Activated CD4-positive, alpha-beta T cell treated with anti-CD3 and anti-CD28 coated beads, Interleukin-10, Interleukin-2, amounts not matched to agents 100 ng/mL and 50 ng/mL, durations not matched to agents 16 hours and 8 hours (primary cell): ENCODE measurements at places on chromosomes 3 and 15.

GRCh38 chr3:120765830-120766493 lies 23.4 kb downstream of the GTF2E1 start:
- no peak for DNase-seq

- DNase-seq = no peak
Measured at GRCh38 chr15:77032647-77033416, 37.9 kb downstream of the PSTPIP1 start.

- DNase-seq = no peak
Measured at GRCh38 chr15:29849716-29850115, 27.4 kb upstream of the TJP1 start.

GRCh38 chr3:129020691-129021090 lies 19.6 kb downstream of the EFCC1 start:
- DNase-seq = no peak

DNA sequence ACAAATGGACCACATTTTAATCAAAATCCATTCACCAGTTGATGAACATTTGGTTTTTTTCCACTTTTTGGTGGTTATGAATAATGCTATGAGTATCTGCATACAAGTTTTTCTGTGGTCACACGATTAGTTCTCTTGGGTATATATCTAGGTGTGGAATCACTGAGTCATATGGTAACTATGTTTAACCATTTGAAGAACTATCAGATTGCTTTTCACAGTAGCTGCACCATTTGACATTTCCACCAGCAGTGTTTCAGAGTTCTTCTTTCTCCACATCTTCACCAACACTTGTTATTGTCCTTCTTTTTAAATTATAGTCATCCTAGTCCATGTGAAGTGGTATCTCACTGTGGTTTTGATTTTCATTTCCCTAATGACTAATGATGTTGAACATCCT lies 33.3 kb upstream of the ATG7 start:
- peak; percentile 91 for DNase-seq

GRCh38 chr3:66907136-66907535 lies 91.0 kb upstream of the KBTBD8 start:
- DNase-seq = no peak

GRCh38 chr3:78912687-78913086 lies 855.1 kb downstream of the ROBO1 start:
- DNase-seq = no peak

- DNase-seq = no peak
Measured at GRCh38 chr3:162970292-162970691, 1473.7 kb downstream of the OTOL1 start.

- no peak for DNase-seq
Measured at GRCh38 chr3:107456501-107456900, 66.3 kb upstream of the BBX start.

GRCh38 chr15:33915571-33916407 lies 52.5 kb upstream of the CHRM5 start:
- DNase-seq = no peak

- no peak for DNase-seq
Measured at GRCh38 chr3:110910346-110910955, 161.2 kb upstream of the NECTIN3 start.

DNA sequence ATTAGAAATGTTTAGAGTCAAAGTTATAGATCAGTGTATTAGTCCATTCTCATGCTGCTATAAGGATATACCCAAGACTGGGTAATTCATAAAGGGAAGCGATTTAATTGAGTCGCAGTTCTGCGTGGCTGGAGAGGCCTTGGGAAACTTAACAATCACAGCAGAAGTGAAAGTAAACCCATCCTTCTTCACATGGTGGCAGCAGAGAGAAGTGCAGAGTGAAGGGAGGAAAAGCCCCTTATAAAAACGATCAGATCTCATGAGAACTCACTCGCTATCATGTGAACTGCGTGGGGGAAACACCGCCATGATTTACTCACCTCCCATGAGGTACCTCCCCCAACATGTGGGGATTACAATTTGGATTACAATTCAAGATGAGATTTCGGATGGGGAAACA lies 871.5 kb downstream of the DIPK2A start:
- DNase-seq = no peak

- no peak for DNase-seq
Measured at GRCh38 chr15:41493902-41494189, 172 bp downstream of the ITPKA start.

GRCh38 chr3:48990636-48991469 lies 812 bp downstream of the P4HTM start:
- peak; percentile 56 for DNase-seq

DNA sequence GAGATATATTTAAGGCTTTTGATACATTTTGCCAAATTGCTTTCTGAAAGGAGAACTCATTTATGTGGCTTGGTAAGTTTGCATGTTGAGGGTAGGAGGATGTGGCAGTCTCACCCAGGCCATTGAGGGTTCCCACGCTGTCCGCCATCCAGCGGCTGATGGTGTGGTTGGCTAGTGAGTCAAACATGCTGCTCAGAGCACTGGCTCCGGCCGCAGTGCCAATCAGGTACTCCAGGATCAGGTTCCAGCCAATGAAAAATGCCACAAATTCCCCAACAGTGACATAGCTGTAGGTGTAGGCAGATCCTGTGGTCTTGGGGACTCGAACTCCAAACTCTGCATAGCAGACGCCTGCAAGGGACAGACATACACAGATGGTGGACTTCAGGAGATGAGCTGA lies 82.3 kb downstream of the CLDN11 start:
- DNase-seq = no peak

- no peak for DNase-seq
Measured at GRCh38 chr3:17840651-17841050, 98.2 kb upstream of the TBC1D5 start.

DNA sequence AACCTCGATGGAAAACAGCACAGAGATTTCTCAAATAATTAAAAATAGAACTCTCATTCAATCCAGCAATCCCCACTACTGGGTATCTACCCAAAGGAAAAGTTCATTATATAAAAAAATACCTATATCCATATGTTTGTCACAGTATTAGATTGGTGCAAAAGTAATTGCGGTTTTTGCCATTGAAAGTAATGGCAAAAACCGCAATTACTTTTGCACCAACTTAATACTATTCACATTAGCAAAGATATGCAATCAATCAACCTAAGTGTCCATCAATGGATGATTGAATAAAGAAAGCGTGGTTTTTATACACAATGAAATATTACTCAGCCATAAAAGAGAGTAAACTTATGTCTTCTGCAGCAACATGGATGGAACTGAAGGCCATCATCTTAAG lies 12.2 kb upstream of the CCDC54 start:
- DNase-seq = no peak

DNA sequence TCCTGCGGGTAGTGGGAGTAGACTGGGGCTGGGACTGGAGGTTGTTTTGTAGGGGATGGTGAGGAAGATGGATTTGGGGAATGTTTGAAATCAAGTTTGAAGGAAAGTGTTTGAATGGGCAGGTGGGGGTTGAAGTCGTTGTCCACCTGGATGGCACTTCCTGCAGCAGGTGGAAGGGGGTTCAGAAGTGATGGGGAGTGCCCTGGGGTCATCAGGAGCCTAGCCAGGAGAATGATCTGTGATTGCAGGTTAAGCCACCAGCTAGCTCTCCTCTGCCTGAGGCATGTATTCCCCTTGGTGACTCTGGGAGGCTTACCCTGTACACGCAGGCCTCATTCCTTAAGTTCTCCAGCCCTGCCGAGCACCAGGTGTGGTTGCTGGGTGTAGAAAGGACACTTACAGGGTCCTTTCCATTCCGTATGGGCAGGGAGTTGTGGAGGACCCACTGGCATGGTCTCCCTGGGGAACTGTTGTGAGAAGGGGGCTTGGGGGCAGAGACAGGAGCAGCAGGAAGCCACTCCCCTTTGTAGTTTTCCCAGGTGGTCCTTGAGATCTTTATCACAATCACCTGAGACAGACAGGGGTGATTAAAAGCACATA lies 19.9 kb upstream of the EXOG start:
- no peak for DNase-seq

- no peak for DNase-seq
Measured at GRCh38 chr3:89851974-89852621, 744.7 kb downstream of the EPHA3 start.

GRCh38 chr15:82832601-82833361 lies 23.4 kb downstream of the WHAMM start:
- peak; percentile 85 for DNase-seq

DNA sequence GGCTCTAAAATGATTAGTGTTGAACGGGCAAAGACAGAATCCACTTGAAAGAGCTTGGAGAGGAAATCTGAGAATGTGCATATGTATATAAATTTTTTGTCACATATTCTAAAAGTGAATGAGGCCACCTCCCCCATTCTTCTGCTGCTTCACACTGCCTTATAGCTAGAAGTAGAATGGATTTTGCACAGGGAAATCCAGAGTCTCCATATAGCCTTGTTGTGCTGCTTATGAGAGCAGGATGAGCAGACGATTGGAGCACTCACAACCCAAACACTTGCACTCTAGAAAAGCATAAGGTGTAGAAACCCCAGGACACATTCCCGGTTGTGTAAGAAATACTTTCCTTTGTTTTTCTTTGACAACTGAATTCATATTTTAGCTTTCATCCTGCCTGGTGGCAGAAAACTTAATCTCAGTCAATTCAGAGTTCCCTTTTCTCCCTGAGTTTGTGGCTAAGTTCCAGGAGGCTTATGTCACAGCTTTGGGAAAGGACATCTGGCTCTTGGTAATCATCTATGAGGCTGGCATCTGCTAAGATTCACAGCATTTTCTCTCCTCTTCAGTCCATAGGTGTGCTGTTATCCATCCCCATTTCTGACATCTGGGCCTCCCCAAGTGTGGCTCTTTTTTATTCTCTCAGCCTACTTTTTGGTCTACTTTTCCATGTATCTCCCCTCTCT lies 188.4 kb upstream of the PFN2 start:
- no peak for DNase-seq

GRCh38 chr3:108100906-108101660 lies 10.3 kb upstream of the CD47 start:
- peak; percentile 84 for DNase-seq

DNA sequence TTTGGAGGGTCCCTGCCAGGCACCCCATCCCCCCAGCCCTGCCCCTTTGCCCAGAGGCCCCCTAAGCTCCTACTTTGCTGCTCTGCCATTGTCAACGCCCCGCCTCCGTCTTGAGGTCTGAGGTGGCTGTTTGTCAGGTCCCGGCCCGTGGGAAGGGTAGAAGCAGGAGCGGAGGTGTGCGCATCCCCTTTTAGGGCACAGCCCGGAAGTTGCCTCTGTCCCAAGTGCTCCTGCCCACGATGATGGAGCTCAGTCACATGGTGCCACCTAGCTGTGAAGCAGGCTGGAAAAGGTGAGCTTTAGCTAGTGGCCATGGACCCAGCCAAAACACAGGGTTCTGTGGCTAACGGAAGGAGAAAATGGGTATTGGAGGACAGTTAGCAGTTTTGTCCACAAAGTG lies 28.5 kb upstream of the LCTL start:
- no peak for DNase-seq

DNA sequence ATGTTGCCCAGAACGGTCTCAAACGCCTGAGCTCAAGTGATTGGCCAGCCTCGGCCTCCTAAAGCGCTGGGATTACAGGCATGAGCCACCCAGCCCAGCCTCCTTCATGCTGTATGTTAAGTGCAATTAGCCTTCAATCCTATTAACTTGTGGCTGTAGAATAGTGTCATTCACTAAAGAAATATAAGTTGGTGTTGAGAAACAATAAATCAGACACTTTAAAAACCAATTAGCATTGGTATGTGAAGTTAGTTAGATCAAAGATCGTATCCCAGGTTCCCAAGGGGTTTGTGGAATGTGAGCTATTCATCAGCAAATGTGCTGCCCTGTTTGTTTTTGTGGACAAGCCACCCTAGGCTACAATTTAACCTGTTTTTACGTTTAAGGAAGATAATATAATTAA lies 11.0 kb upstream of the PIK3CB start:
- no peak for DNase-seq

- DNase-seq = no peak
Measured at GRCh38 chr3:181384970-181385369, 326.8 kb upstream of the SOX2 start.

DNA sequence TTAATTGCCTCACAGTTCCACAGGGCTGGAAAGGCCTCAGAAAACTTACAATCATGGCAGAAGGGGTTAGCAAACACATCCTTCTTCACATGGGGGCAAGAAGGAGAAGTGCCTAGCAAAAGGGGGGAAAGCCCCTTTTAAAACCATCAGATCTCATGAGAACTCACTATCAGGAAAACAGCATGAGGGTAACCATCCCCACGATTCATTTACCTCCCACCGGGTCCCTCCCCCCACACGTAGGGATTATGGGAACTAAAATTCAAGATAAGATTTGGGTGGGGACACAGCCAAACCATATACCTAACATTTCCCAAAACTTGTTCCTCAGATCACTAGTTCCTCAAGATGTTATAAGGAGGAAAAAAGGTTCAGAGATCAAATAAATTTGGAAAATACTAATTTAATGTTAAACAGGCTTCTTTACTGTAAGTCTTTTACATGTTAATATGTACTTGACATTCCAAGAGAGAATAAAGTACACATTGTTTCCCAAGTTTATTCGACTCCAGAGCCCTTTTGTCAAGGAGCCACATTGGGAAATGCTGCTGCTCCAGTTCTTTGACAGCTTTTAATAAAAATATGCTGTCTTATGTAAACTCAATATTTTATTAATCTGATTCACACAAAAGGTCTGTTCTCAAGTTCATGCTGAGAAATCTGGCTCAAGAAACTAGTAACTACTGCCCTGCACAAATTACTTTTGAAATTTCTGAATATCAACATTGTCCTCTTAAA lies 17.8 kb downstream of the HERC1 start:
- DNase-seq = no peak

GRCh38 chr3:28915741-28916500 lies 364.9 kb upstream of the RBMS3 start:
- DNase-seq = peak; percentile 37

DNA sequence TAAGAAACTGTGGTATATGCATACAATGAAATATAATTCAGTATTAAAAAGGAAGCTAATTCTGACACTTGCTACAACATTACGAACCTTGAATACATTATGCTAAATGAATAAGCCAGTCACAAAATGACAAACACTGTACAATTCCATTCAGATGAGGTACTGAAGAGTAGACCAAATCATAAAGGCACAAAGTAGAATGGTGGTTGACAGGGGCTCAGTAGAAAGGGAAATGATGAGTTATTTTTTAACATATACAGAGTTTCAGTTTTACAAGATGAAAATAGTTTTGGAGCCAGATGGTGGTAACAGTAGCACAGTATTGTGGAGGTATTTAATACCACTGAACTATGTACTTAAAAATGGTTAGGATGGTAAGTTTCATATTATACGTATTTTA lies 254.6 kb upstream of the RBMS3 start:
- peak; percentile 82 for DNase-seq

- no peak for DNase-seq
Measured at GRCh38 chr3:127287840-127288239, at the start of gene PRR20G. Gene PRR20G (minus strand): TSS chr3:127288046. CDS start chr3:127287365, 681 bp downstream.

GRCh38 chr3:13783476-13783875 lies 96.4 kb downstream of the WNT7A start:
- no peak for DNase-seq
